Fibroblast of the conjunctiva (primary cell): ENCODE measurements at places on chromosomes 11 and 22.

- peak; percentile 93 for DNase-seq
These were observed 92.1 kb upstream of the BLID start for GRCh38 chr11:122207921-122208764.

- no peak for DNase-seq
These were observed 319.8 kb downstream of the INSC start for GRCh38 chr11:15434529-15434928.

DNA sequence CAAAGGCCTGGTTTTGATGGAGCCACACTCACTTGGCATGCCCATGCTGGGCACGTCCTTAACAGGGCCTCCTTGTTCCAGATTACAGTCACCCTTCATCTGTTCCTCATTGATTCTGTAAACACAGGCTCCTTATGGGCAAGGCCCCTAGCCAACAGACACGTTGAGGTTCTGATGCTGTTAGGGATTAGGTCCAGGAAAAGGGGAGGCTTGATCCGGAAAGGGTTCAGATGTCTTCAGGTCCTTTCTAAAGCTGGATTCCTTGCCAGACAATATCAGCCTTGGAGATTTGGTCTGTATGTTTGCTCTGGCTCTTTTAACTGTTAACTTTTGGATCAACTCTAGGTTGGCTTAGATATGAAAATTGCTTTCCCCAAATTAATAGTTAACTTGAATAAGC is 46.9 kb upstream of the PRSS23 start:
- no peak for DNase-seq

GRCh38 chr22:24247564-24248344 is 2.9 kb upstream of the GGT5 start:
- DNase-seq = peak; percentile 98

DNA sequence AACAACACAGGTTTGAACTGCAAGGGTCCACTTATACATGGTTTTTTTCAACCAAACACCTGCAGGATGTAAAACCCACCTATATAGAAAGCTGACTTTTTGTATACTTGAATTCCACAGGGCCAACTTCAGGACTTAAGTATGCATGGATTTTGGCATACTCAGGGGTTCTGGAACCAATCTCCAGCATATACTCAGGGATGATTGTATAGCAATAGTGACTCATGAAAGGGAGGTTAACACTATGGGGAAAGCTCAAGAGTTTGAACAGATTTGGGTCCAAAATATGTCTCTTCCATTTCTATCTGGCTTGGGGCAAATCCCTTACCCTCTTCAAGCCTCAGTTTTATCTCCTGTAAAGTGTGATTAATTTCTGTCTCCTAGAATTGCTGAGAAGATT is 94.9 kb downstream of the MICAL2 start:
- DNase-seq = no peak

DNA sequence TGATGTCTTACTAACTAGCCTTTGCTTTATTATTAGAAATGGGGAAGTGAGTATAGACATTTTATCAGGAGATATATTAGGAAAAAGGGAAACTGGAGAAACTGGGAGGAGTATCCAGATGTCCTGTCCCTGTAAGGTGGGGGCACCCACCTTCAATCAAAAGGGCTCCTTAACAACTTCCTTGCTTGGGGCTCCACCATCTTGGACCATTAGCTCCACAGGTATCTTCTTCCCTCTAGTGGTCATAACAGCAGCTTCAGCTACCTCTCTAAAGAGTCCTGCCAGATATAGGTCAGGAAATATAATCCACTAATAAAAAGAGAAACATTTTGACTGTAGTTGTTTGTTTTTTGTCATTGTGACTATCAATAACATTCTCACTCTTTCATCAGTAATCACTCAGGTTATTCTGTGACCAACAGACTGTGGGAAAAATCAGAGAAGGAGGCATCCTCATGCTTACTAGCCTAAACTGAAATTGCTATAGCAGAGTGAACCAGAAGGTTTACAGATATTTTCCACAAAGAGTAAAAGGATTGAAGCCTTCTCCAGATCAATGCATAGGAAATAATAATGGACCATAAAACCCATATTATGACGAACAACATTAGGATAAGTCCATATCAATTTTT is 10.4 kb downstream of the OR51B4 start:
- peak; percentile 28 for DNase-seq

- DNase-seq = no peak
These were observed 185.4 kb downstream of the AASDHPPT start for GRCh38 chr11:106262852-106263251.
